Effector memory CD4-positive, alpha-beta T cell (primary cell): ENCODE measurements at places on chromosomes 7 and 10.

DNA sequence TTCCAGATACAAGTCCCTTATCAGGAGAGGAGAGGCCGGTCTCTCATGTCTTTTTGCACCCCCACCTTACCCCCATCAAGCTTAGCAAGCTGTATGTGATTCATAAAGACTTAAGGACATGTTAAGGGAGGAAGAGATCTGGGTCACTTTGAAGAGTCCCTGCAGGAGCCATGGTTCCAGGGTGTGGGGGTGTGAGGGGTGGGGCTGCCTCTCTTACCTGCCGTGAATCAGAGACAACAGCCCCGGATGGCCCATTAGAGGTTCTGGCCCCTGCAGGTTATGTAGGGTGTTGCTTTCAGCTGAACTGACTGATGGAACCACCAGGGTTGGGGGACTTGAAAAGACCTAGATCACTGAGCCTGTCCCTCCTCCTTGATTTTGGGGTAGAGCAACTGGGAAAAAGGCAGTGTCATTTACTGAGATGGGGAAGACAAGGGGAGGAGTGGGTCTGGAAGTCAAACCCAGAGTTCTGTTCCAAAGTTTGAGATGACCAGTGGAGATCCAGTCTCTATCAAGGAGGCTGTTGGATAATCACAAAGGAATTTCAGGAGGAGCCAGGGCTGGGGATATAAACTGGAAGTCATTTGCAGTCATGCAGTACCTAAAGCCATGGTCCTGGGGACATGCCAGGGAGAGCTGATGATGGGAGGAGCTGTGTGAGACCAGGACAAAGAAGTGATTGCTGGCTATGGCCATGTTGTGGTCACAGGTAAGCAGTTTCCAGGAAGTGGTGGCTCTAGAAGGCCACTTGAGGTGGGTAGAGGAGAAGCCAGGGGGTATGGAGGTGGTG is 23.1 kb downstream of the ADAMTS14 start:
- DNase-seq, result no peak

DNA sequence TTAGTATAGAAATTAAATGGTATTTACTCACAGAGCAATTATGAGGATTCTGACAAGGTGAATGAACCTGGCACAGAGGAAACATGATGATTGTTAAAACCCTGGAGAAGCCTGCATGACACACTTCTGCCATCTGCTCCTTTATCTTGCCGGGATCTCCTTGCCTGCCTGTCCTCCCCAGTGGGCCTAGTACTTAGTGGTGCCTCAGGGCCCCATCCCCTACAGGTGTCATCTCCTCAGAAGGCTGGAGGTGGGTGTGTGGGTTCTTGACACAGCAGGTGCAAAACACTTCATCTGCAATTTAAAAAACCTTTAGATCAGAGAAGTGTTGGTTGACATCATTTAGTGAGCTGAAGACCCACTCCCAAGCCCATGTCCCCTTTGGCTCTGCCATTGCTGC is 261.2 kb downstream of the ADRA2A start:
- no peak for DNase-seq

- DNase-seq, result no peak
These were observed 59.0 kb downstream of the EGFR start for GRCh38 chr7:55077561-55078410.

DNA sequence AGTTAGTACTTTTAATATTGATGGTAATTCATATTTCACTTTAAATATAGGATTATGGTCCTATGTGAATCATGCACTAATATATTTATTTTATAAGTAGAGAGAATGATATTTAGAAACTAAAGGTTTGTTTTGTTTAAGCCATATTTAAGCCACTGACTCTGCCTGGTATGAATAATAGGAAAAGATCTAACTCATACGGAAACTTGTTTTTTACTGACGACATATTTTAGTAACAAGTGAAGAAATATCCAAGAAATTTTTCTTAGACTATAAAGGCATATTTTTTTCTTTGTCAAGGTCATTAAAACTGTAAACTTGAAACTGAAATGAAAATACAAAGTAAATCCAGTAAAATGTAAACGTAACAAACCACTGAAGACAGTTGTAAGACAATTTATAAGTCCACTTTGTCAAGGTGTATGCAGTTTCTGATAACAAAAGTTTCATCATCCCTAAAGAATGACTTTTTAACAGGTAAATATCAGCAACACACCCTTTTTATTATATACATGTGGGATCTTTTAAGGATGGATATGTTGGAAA is 147.1 kb downstream of the PHF14 start:
- no peak for DNase-seq

- DNase-seq, result no peak
These were observed 116.2 kb upstream of the GPR22 start for GRCh38 chr7:107353701-107354100.

GRCh38 chr7:31444196-31444595 is 69.7 kb upstream of the ITPRID1 start:
- DNase-seq, result no peak

GRCh38 chr7:42913591-42913990 is 1.7 kb upstream of the C7orf25 start:
- no peak for DNase-seq
